Right lung (tissue), 10 donors: ENCODE measurements at places on chromosomes 3 and 15. TPM values are rescaled to one million over a fixed set of nuclear protein-coding genes. Genes with fewer than 3 reads are reported as not detected.

The ETV5 gene
- polyA plus RNA-seq: 205 TPM

The GPR87 gene
- not detected for polyA plus RNA-seq

The RTP4 gene
- 0.70 TPM for polyA plus RNA-seq

- no peak for DNase-seq
Observed at GRCh38 chr3:126659915-126660886, 5.3 kb upstream of the TXNRD3 start.

DNA sequence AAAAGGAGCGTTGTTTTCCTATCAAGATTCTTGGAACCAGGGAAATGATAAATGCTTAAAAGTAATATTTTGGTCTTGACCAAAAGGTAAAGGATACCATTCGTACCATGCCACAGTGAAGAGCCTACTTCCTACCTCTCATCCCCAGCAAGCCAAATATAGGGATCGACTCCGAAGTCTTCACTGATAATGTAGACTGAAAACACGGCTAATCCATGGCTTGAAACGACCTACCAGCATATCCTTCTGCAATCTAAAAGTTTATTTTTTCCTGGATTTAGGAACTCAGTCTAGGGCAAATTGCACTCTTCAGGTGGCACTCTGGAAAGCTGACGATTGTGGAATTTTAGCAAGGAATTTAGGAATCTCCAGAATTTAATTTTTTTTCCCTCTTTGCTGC, 1.9 kb upstream of the SEMA6D start:
- no peak for DNase-seq
